ENCODE measurements at places on chromosomes 6 and 20. TPM values are rescaled to one million over a fixed set of nuclear protein-coding genes. Genes with fewer than 3 reads are reported as not detected.

The MROH8 gene
- 2.6 TPM for total RNA-seq

The GRM4 gene
- 119 TPM for total RNA-seq

The ARMC12 gene
- total RNA-seq: 2.6 TPM

The LINC00237 gene
- not detected for total RNA-seq

The HLA-DRB5 gene
- total RNA-seq: not detected

The MEP1A gene
- total RNA-seq: not detected

The THBS2 gene
- total RNA-seq: 3.1 TPM

The RFX6 gene
- not detected for total RNA-seq

The OVOL2 gene
- total RNA-seq: not detected

The POPDC3 gene
- 10.9 TPM for total RNA-seq

The HMGCLL1 gene
- 6.3 TPM for total RNA-seq

The SNAP25 gene
- total RNA-seq: 61.0 TPM

The ADAM33 gene
- 0.27 TPM for total RNA-seq

The PI16 gene
- total RNA-seq: not detected

The SPEF1 gene
- total RNA-seq: 0.22 TPM

The LTA gene
- not detected for total RNA-seq

The MUC22 gene
- not detected for total RNA-seq

The LCA5 gene
- total RNA-seq: 5.3 TPM

The FAM83C gene
- not detected for total RNA-seq

The ZNF334 gene
- total RNA-seq: 32.9 TPM

Measured in glutamatergic neuron (in vitro differentiated cells).